Uterine smooth muscle cell (primary cell): ENCODE measurements at places on chromosomes 7 and 10. TPM values are rescaled to one million over a fixed set of nuclear protein-coding genes. Genes with fewer than 3 reads are reported as not detected.

CPA2 gene
- total RNA-seq = not detected in 2 replicates

PILRA gene
- 0.12 TPM in 1 of 2 replicates, not detected in the other for total RNA-seq

WDR86 gene
- 0.22 TPM in 1 of 2 replicates, not detected in the other for total RNA-seq

RAPGEF5 gene
- 0.75 and 1.1 TPM in 2 replicates for total RNA-seq

ANKMY2 gene
- 33.9 and 39.0 TPM in 2 replicates for total RNA-seq
